ENCODE measurements at places on chromosomes 7 and 10.

DNA sequence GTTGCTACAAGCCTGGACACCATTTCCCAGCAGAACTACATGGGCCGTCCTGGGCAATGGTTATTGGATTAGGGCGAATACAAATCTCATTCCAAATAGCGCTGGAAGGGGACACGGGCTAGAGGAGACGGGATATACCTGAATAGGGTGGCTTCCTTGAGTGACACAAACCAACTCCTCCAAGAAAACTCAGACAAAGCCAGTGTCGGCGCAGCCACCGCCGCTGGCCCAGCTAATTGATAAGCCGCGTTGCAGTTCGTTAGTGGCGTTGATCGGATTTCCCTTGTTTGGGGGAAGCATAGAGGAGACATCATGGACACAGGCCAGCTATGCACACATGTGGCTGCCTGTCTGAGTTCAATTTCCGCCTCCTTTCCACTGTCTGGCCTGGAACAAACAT lies 55.7 kb downstream of the EBF3 start:
- DNase-seq: no peak

DNA sequence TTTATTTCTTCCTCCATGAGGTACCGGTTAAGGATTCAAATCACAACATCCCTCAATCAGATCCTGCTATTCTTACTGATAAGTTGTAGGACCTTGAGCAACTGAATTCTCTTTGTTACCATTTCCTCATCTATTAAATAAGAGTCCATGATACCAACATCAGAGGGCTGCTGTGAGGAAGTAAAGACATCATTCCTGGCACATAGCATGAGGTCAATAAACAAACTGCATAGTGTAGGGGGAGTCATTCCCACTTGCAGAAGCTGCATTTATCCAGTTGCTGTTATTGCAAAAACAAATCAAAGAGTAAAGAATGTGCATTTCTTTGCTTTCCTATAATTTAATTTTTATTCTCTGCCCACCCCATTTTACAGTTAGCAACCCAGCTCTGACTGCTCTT lies 36.8 kb downstream of the LDB3 start:
- DNase-seq: no peak

DNA sequence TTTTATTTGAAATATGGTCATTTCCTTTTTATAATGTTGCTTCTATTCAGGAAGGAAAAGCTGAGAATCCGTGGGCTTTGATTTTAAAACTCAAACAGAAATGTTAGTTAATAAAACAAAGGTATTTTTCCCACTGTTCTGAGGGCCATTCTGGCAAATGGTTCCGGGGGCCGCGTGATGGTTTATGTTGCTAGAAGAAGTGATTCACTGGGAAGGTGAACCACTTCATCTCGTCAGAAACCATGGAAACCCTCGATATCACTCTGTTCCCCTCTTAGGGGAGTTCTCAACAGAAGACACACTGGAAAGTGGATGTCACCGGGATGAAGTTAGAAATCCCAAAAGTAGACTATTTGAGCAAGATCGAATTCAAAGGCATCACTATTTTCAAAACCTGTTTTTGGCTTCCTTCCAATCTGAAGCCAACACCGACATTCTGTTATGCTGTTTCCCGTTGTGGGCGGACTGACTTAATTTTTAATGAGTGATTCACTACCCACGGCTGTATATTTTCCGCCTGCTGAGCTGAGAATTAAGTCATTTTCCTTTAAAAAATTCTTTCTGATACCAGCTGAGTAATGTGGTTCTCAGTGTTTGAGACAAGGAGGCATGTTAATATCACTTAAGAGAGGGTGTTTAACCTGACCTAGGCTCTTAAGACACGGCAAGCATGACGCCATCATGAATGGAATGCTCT lies 84.1 kb downstream of the PTPRE start:
- DNase-seq: no peak

DNA sequence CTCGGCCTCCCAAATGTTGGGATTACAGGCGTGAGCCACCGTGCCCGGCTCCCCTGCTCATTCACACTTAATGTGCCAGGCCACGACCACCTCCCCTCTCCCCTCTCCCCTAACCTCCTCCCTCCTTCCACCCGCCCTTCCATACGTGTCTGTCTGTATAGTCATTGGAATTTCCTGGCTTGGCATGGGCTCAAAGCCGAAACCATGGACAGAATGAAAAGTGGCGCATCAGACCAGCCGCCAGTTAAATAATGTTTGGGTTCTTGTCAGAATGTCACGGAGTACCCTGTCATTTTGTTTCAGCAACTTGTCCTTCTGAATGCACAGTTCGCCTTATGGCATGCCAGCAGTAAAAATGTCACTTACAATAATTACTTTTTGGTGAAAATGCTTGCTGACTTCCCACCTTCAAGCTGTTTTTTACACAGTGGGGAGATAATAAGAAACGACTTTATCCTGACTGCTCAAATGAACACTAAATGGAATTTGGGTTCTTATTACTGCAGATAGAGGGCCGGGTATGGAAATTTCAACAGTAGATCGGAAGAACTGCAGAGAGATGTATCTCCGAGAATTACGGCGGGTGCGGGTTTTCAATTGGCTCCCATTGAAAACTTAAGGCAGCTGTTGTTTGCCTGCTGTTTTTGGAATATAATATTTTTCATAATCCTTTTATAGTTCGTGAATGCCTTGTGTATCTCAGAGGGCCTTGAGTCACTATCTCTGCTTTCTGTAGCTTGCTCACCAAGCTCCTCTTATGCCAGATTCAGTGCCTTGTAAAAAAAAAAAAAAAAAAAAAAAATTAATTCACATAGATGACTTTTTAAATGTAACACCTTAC lies 65.5 kb upstream of the SH2B2 start:
- no peak for DNase-seq

DNA sequence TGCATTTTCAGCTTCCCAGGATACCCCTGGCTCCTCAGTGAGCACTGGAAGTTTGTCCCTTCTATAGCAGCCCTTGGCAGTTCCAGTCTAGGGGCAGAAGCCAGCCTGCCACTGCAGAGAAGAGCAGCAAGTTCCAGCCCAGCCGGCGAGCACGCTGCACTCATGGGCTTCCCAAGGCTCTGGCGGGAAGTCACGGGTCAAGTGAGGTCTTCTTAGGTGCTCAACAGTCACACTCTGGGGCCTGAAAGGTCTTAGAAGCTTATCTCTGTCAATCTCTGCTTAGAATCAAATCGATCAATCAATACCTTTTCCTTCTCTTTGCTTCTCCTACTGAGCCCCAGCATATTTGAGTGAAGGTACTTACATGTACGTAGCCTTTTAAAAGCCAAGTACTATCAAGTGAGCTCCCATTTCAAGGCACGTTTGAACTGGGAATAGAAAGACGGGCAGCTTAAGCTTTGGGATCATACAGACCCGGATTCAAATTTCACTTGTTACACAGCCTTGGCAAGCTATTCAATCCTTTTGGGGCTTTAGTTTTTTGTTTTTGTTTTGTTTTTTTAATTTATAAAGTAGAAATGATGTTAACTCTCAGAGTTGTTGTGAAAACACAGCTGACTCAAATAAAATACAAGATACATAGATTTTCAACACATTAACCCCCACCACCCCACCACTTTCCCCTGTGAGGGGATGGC lies 152.6 kb upstream of the KLF14 start:
- DNase-seq: no peak

- no peak for DNase-seq
These were observed 148.5 kb upstream of the AKR1E2 start for GRCh38 chr10:4677296-4678021.

Measured in HuH-7 (cell line).